Tibial nerve (tissue), 4 donors: ENCODE measurements at places on chromosomes 1 and 21. TPM values are rescaled to one million over a fixed set of nuclear protein-coding genes. Genes with fewer than 3 reads are reported as not detected.

Gene LAMC2
- total RNA-seq = 4.9 TPM

DNA sequence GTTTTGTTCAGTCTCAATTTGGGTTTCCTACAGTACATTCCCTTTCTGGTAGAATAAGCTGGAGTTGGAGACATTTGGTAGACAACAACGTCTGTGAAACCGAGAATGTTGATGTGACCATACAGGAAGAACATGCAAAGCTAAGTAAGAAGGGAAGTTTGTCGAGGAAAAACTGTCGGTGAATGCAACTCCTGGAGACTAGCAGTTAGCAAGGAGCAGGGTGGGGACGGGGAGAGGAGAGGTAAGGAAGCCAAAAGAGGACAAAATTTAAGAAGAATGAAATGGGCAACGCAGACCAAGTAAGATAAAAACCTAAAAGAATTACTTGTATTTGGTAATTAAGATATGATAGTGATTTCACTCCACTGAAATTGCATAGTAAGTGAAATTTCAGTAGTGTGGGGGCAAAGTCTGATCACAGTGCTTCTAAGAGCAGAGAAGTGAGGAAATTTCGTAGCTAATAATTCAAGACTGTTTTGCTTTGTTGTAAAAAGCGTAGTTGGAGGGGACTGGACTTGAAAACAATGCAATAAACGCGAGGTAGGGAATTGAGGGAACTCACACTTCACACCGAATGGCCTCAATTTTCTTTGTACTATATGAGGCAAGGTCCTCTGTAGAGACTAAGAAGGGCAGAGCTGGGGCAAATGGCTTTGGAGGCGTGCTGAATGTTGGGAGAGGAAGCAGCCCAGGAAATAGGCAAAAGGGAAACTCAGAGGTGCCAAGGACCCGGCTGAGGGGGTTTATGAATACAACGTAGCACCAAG is 787 bp upstream of the GIPC2 start:
- DNase-seq = no peak

DNA sequence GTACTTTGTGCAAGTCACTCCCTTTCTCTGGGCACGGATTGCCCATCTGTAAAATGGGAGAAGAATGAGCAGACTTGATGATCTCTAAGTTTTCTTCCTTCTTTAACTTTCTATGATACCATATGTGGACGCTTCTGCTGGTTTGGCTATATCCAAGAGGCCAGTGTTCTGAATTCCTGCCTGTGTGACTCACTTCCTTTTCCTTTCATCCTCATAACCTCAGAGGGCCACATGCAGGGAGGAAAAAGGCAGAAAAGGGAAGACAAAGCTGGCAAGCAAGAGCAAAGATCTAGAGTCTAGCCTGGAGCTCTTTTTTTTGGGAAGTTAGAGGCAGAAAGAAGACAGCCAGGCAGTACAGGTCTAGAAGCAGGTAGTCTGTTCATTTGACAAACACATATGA is 151.2 kb downstream of the OMA1 start:
- DNase-seq = no peak

Gene BTBD19
- 23.4 TPM for total RNA-seq

DNA sequence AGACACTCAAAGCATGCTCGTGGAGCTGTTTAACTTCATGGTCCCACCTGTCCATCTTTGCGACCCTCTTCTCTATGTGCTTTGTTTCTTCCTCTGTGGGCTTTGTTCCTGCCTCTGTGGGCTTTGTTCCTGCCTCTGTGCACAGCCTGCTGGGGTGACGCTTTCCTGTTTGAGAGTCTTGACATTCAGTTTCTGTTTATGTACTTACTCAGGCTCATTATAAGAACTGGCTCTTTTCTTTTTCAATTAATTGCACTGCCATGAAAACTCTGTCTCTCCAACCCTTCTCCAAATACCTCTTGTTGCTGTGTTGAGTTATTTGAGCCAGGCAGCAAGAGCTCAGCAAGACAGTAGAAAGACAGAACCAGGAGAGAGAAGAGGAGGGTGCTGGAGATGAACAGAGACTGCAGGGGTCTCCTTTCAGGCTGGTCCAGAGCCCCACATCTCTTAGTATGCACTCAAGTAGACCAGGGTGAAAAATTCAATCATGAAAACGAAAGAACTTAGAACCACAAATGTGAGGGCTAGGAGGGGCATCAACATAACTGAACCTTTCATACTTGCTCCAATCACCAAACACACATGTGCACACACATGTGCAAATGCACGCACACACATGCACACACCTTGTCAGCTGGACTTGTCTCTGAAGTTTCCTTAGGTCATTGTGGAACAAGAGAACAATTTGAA is 88.3 kb upstream of the SGIP1 start:
- no peak for DNase-seq

DNA sequence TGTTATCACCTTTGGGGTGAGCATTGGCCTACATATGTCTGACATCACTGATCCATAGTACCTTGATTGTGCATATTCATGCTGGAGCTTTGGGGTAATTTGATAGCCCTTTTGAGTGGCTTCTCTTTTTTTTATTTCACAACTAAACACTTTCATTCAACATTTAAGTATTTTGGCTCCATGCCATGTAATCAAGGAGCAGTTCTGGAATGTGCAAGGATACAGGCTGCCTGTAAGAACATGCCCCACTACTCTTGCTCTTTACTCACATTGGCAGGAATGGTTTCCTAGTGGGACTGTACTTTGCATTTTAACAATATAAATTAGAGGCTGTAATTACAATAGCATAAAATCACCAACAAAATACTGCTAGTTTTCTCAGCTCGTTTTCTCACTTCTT is 300.7 kb upstream of the SPAG17 start:
- DNase-seq = no peak

DNA sequence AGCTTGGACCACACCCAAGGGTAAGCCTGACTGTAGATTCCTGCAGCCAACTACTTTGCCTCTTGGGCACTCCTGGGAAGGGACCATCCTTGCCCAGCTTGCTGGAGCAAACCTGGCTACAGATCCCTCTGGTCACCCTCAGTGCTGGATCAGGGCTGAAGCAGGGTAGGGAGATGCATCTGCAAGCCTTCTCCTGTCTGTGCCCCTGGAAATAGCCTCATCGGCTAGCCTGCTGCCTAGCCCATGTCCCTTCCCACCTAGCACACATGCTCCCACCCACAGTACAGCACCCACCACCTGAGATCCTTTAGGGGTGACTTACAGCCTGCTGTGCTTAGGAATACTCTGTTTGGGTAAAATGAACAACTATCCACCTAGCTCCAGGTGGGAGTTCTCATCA is 177.3 kb upstream of the HMGB4 start:
- DNase-seq = no peak

DNA sequence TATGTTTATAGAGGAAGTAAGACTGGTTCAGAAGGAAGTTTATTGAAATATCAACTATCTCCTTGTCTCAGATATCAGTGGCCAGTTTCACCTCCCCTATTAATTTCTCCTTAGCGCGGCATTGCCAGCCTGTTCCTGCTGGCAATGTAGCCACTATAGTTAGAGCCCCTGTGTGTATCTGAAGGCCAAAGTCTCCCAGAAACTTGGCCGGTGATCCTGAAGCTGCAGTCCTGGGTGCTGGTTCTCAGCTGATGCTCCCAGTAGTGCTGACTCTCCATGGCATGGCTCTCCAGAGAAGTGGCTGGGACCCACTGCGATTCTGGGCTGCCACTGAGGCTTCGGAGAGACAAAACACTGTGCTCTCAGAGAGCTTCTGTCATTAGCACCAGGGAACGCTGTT is 59.9 kb downstream of the TNN start:
- no peak for DNase-seq
